ENCODE measurements at places on chromosomes 1 and 21.

DNA sequence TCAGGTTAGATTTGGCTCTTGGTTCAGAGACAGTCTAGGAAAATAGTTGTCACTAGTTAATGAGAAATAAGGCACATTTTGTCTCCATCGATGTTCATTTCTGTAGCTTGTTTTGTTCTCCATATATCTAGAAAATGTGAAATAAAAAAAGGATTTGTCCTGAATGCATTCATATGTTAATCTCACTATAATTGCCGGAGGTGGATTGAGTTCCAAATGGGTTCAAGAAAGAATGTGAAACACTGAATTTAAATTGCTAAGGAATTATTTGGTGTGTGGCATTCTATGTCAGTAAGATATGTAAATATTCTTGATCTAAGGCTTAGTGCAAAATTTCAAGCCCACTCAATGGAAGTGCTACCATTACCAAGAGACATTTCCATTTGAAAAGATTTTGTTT is 176.7 kb downstream of the LRRC7 start:
- DNase-seq, result no peak

- no peak for DNase-seq
These were observed 74.1 kb upstream of the ACTRT2 start for GRCh38 chr1:2946999-2947690.

DNA sequence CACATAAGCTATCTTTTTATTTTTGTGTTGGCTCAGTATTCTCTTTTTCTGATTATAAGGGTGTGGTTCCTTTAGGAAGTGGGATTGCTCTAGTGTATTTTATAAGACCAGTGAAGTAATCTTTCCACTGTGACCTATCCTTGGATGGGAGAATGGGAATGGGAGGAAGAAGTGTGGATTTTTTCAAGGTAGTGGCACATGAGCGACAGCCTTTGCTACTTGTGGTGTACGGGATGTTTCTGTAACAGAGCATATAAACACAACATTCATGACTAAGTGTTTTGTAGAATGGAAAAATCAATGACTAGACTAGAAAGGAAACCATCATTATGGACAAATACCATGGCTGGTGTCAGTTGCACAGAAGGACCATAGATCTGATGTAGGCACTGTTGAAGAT is 209.6 kb downstream of the GIPC2 start:
- DNase-seq, result no peak

DNA sequence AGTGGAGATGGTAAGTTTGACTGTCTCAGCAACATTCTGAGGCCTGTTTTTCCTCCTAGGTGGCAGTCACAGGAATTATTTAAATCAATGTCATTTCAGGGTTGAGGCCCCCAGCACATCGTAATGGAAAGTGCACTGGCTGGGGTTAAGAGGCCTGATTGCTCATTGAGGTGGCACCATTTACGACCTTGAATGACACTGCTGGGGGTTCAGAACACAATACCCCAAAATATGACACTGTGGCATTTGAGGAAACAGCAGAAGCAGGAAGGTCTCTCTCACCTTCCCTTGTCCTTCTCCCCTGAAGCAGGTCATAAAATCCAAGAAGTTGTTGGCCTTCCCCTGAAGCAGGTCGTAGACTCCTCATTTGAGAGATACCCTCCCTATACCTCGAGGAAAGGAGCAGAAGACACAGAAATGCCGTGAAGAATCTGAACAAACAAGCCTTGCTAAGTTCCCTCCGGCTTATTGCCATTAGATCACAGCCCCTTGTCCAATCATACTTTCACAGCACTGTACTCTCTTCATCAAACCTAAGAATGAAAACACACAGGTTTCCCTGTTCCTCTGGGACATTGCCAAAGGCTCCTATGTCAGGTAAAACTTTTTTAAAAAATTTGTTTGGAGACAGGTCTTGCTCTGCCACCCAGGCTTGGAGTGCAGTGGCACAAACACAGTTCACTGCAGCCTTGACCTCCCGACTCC is 71.3 kb downstream of the S1PR1 start:
- DNase-seq, result no peak

DNA sequence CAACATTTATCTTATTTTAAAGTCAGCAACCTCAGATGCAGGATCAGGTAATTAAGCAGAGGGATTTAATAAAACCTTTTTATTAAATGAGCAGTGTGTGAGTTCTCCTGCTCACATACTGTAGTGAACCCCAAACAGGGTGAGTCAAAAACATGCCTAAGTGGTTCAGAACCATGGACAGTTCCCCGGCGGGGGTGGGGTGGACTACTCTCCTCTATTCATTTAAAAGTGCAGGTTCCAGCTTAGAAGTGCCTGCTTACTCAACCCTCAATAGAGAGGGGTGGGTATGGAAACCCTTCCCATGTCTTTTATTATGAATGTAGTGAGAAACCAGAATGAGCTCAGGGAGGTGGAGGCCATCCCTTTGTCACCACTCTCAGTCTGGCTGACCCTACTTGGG is 397.9 kb downstream of the HHAT start:
- DNase-seq, result peak; percentile 47

GRCh38 chr1:232676307-232676706 is 46.4 kb upstream of the SIPA1L2 start:
- no peak for DNase-seq

DNA sequence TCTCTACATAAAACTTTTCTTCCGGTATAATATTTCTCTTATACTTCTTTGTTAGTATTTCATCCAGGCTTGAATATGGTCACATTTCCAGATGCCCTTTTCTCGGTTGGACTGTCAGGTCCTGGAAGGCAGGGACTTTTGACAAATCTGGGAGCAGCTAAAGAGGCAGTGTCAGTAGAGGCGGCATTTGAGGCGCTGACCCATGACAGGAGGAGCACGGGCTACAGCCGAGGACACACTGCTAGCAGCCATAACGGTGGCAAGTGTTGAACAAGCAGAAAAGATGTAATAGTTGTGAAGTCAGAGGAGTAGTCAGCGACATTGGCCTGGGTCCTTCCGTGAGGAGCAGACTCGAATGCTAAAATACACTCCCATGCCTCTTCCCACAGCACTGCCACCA is 14.5 kb upstream of the NRIP1 start:
- DNase-seq, result no peak

DNA sequence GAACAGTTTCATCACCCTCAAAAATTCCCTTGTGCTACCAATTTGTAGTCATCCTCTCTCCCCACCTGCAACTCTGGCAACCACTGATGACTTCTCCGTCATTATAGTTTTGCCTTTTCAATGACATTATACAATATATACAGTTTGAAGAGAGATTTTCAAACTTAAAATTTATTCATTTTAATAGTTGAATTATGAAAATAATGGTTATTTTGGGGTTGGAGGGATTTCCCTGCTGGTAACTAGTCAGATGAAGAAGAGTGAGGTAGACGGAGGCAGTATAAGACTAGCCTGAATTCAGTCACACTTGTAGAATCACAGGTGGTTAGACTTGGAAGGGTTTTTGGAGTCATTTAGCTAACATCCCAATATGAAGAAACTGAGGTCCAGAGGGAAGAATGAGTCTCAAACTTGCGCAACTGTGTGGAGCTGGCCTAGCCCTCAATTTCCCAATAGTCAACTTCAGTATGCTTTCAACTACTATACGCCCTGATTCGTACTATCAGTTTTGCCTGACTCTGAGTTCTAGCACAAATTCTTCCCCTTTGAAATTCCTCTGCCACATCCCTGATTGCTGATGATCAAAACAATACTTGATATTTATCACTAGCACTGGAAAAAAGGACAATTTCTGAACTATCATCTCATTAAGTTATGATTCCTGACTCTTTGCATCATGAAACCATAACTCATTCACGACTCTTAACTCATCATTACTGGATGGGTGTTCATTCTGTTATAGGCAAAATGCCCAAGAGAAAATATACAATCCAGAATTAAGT is 54.2 kb downstream of the VANGL2 start:
- no peak for DNase-seq

DNA sequence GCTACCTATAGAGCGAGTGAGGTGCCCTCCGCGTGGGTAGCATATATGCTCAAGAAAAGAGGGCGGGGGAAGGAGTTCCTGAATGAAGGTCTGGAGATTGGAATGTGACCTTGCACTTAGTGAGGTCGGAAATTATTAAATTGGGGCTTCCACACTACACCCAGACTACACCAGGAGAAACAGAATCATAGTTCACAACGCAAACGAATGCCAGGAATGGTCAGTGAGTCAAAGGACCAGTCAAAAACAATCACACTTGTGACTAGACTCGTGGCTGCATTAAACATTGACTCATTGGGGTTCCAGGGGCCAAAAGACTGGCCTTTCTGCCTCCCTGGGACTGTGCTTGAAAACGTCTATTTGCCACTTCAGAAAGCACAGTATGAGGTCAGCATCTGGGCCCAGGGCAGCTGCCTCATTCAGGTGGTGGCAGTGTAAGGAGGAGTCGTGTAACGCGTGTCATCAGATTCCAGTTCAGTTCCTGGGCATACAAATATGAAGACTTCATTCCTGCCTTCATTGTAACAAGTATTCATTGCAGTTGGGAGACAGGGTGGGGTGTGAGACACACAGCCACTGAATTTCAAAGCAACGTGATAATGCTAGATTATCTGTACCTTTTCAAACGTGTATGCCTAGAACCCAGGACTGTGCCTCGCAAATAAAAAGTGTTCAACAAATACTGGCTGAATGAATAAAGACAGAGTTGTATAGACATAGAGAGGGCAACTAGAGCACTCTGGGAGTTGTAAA is at the start of gene YOD1:
Gene YOD1 (minus strand): TSS at position 18 of the 753 bp plus-strand sequence. CDS start 178 bp downstream, outside the sequence.
- DNase-seq, result peak; percentile 81

DNA sequence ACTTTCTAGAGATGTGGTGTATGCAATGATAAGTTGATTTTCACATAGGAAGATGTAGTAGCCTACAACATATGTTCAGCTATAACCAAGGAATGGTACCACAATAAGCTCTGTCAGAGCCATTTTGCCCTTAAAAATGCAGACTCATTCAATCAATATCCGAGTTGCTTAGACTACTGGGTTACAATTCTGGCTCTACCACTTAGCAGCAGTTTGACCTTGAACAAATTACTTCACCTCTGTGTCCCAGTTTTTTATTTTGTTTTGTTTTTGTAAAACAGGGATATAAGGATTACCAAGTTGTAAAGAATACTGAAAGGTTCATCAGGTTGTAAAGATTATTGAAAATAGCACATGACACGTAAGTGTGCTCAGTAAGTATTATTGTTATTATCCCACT is 9.3 kb downstream of the EPS15 start:
- no peak for DNase-seq

DNA sequence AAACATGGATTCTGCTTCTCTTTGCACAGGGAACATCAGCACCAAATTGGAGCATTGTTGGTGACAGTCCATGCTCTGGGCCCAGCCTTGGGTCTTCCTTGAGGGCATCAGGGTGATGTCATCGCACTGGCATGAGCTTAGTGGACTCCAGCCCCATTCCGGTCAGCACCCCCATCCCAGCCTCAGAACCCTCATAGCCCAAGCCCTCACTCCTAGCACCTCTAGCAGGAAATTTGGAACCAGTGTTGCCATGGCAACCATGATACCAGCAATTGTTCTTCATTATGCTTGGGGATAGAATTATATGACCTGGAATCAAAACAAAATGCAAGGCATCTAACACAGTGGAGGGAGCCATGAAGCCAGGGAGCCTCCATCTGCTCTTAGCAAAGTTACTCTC is 83.1 kb downstream of the VWA5B1 start:
- DNase-seq, result no peak

DNA sequence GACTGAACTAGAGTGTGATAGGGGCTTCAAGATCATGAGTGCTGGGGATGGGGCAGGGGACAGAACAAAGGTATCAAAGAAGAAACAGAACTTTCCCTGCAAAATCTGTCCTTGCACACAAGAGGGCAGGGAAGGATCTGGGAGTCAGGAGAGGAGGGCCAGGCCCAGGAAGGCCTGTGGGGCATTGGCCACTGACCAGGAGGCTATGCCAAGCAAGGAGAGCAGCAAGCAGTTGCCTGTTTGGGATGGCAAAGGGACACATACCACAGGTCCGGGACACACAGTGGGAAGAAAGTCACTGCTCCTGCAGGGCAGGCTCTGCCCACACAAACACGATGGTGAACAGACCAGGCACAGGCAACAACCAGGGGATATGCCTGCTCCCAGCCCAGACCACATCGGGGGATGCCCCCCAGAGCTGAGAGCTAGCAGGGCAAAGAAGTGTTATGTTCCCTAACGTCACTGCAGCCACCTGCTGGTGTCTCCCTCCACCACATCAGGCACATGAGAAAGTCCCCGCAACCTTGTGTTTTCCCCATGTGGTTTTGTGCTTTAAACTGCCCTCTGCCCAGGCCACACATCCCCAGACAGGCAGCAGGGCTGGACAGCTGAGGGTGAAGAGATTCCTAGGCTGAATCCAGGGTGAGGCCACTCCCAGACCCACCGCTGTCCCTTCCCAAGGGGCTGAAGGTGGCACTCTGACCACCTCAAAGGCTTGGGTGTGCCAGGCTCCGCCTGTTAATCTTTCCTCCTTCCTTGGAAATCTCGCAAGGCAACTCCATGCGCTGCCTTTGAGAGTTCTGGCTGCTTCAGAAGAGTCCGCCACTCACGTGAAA is 53.6 kb downstream of the KIF21B start:
- DNase-seq, result no peak

DNA sequence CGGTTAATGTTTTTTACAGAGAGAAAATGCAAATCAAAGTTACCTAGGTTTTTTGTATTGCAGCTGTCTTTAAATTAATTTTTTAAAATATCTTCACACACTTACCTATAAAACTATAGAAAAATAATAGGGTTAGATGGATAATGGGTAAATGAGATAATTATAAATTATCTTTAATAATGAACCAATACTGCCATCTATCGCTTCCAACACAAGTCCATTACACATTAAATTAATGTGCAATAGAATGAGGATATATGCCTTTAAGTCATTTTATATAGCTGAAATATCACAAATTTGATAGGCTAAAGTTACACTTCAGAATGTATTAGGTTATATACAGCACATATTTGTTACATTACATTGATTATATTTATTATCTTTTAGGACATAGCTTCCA is 2212.8 kb downstream of the MRPL39 start:
- no peak for DNase-seq

DNA sequence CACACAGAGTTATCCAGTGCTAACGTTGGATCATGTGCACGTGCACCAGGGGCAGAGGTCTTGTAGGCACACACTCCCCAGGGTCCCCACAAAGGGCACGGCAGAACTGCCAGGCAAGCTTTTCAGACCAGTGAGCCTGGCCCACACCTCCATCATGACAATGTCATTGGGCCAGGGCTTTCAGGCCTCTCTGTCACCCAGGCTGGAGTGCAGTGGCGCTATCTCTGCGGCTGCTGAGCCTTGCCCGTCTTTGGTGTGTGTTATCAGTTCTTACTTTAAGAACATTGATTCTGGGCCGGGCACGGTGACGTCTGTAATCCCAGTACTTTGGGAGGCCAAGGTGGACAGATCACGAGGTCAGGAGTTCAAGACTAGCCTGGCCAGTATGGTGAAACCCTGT is 44.2 kb downstream of the PKNOX1 start:
- DNase-seq, result no peak

- DNase-seq, result peak; percentile 70
These were observed 8.8 kb upstream of the AHCYL1 start for GRCh38 chr1:109975718-109976117.

GRCh38 chr21:34574601-34575529 is 40.0 kb downstream of the RCAN1 start:
- no peak for DNase-seq

- DNase-seq, result no peak
These were observed 587.0 kb downstream of the NPHP4 start for GRCh38 chr1:5405263-5405662.

All from epithelial cell of esophagus (primary cell).